ENCODE measurements at places on chromosomes 3 and 15.

DNA sequence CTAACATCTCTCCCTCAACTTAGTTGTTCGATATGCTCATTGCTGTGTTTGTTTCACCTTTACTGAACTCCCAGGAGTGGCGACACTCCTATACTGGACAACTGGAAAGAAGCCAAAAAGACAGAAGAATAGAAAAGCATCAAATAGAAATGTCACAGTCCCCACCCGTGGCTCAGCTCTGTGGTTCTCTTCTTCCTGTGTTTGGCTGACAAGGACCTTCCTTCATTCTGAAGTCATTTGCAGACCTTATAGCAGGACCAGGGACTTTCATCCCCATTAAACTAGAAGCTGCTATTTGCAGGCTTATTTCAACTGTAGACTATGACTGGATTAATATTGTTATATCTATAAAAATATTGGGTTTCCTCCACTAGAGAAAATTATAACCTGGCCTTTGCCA lies 125.9 kb downstream of the NECTIN3 start:
- DNase-seq = no peak

DNA sequence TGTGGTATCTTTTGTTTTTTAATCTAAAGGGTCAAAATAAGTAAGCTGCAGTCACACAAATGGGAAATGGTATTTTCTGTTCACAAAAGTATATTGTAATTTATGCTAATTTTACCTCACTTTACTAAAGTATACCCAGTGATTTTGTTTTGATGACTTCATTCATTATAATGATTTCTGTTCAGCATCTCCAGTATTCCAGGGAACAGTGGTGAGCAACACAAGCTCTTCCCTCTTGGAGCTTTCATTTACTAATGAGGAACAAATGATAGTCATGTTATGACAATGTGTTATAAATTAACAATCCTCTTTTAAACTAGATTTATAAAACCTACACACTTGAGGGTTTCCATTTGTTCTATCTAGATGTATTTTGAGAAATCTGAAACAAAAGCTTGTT lies 20.5 kb upstream of the EIF3J start:
- no peak for DNase-seq

- peak; percentile 43 for DNase-seq
Observed at GRCh38 chr3:101828691-101829436, 20.4 kb upstream of the NFKBIZ start.

GRCh38 chr3:14242490-14243311 lies 64.1 kb downstream of the LSM3 start:
- DNase-seq = no peak

DNA sequence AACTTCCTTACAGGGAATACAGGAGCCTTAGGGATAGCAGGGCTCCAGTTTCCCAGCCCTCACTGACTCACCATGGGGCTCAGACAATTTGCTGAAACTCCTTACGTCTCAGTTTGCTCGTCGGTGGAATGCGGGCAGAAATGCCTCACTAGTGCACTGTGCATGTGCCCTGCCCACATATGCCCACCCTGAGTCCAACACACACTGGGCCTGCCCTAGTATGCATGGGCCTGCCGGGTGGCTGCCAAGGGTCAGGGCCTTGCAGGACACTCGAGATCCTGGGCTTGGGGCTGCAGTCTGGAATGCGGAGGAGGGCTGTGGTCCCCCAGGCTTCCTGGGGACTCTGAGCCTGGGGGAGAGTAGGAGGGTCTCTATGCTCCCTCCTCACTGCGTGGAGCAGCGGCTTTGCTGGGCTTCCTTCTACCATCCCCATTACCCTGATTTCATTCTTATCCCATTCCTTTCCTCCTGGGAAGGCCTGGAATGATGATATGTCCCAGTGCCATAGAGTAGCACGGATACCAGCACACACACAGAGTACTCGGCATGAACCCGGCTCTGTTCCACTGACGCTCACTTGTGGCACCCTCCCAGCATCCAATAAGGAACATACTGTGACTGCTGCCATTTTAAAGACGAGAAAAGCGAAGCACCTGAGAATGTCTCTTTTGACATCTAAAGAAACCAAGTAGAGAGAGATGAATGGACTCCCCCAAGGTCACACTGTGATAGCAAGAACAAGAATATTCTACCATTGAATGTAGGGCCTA lies 124.2 kb downstream of the ASB7 start:
- DNase-seq = no peak

GRCh38 chr3:138638641-138639040 lies 30.1 kb downstream of the FAIM start:
- DNase-seq = no peak

DNA sequence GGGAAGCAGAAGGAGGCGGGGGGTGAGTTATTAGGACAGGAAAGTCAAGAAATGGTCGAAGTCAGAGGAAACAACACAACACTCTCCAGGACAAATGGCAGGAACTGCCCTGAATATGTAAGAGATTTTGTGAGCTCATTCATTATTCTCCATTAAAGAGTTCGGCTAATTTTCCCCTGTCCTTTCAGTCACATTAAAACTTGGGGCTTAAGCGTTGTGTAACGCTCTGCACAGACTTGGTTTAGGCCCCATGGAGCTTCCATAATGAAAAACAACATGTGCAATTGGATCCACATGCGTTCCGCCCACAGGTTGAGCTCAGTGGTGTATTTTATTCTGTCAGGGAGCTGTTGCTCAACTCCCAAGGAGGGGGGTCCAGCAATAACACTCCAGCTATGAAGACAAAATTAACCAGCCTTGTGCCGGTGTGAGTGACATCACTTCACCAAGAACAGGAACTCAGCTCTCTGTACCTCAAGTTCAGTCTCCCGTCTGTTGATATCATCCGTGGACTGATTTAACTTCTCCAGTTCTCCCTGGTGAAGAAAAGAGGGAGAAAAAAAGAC lies 2.3 kb downstream of the SH3BP5 start:
- no peak for DNase-seq

DNA sequence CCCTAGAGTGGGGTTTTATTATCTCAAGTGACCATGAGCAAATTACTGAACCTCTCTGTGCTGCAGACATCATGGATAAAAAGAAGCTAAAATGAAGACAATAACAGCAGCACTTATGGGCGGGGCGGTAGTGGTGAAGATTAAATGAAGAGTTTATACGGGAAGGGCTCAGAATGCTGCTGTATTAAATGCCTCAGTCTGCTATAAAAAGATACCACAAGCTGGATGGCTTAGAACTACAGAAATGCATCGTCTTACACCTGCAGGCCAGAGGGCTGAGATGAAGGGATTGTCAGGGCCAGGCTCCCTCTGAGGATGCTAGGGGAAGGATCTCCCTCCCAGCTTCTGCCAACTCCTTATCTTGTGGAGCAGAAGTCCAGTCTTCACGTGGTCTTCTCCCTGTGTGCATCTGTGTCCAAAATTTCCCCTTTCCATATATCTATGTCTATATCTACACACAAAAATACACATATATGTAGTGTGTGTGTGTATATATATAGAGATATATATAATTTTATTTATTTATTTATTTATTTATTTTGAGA lies 2.9 kb downstream of the ALG1L2 start:
- no peak for DNase-seq

- DNase-seq = no peak
Observed at GRCh38 chr15:36323615-36324014, 255.8 kb upstream of the CDIN1 start.

DNA sequence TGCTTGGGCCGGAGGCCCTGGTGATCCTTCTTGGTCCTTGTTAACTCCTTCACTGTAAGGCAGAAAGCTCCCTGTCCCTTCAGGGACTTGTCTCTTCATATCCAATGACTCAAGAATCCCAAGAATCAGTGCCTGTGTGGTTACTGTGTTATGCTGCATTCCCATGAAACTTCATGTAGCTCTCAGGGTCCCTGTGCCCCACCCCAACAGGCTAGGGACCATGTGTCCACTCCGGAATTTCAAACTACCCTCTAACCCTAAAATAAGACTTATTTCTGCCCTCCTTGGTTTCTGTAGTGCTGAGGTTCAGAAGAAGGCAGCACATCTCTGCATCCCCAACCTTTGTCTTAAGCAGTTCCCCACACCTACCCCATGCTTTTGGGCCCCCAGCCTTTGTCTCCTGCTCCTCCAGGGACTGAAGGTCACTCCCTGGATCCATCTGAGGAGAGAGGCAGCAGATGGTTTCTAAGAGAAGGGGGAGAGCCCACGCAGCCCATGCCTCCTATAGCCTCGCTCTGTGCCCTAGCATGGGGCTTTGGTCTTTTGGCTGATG lies 531 bp upstream of the MAP1A start:
- no peak for DNase-seq

GRCh38 chr3:131630097-131630496 lies 127.3 kb upstream of the MRPL3 start:
- DNase-seq = no peak

DNA sequence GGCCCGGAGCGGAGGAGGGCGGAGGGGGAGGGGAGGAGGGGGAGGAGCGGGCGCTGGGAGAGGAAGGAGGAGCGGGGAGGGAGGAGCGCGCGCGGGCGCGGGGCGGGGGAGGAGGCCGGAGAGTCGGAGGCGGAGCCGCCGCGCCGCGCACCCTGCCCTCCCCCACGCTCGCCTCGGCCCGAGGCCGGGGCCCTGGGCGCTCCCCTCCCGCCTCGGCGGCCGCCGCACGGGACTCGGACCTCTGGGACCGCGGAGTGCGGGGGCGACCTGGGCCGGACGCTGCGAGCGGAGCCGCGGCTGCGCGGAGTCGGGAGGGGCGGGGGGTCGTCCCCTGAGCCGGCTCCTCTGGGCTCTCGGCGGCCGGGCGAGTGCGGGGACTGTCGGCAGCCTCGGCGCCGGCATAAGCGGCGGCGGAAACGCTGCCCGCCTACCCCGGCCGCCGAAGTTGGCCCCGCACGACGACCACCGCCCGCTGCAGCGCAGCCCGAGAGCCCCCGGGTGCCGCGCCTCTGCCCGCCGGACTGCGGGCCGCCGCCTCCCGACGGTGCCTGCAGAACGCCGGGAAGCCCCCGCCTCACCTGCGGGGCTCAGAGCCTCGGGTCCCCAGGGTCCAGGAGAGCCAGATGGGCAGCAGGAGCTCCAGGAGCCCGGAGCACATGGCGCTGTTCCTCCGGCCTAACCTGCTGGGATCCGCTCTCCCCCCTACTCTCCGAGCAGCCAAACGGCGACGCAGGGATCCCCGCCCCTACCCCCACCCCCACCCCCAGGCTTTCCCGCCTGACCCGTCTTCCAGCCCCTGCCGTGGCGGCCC lies 406 bp upstream of the GABRB3 start:
- no peak for DNase-seq

DNA sequence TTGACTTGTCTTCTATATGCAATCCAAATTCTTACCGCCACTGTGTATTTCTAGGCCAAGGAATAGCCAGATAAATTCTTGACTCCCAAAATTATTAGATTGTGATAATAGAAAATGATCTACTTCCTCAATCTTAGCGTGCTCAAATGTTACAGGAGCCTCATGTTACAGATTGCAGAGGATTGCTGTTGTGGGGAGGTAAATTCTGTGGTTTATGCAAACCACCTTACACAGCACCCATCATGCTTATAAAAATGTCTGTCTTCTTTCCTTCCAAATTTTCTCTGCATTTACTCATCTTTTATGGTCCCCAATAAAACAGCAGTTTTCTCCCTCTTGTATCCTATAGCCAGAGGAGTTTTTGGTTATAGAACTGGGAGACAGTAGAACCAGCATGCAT lies 420.2 kb upstream of the ROBO1 start:
- no peak for DNase-seq

DNA sequence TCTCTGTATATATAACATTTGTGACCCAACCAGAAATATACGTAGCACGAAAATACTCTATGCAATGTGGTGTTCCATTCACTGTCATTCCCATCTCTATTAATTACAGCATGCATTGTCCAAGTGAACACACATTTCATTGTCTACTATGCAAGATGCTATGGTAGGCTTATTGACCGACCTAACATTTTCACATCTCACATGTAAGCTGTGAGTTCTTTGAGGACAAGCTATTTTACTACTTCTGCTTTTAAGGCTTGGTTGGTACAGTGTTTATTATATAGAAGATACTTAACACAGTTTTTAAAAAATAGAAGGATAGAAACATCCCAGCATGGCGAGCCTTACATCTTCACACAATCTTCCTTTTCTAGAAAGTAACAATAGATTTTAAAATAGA lies 164.4 kb downstream of the KLHL25 start:
- DNase-seq = no peak

DNA sequence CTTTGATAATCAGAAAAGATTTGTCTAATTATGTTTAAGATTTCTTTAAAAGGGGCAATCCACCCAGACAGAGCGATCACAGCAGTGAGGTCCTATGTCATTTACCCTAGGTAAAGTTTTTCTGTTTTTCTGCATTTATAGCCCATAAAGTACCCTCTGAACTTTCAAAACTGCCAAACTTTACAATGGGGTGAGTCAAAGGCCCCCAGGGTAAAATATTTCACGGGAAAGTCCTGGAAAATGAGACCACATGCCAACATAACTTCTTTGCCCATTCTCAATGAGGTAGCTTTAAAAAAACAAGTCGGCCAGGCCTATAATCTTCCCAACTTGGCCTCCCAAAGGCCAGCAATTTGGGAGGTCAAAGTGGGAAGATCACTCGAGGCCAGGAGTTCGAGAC lies 53.0 kb downstream of the SUCLG2 start:
- no peak for DNase-seq

- no peak for DNase-seq
Observed at GRCh38 chr3:113783463-113783862, 36.6 kb downstream of the ATP6V1A start.
